A549 treated with GW870086 at 1 μM for 4 hours (cell line): ENCODE measurements at places on chromosomes 1 and 21. TPM values are rescaled to one million over a fixed set of nuclear protein-coding genes. Genes with fewer than 3 reads are reported as not detected.

LYPD8 gene
- 0.10 to 0.12 TPM (median 0.12 TPM) in 4 of 5 replicates, not detected in the other for total RNA-seq

RNF2 gene
- total RNA-seq = 17.8 to 20.1 TPM (median 18.9 TPM) in 5 replicates

NEGR1 gene
- not detected in 5 replicates for total RNA-seq

CELA2B gene
- 0.22 TPM in 1 of 5 replicates, not detected in the others for total RNA-seq
